ENCODE measurements at places on chromosomes 1 and 21.

DNA sequence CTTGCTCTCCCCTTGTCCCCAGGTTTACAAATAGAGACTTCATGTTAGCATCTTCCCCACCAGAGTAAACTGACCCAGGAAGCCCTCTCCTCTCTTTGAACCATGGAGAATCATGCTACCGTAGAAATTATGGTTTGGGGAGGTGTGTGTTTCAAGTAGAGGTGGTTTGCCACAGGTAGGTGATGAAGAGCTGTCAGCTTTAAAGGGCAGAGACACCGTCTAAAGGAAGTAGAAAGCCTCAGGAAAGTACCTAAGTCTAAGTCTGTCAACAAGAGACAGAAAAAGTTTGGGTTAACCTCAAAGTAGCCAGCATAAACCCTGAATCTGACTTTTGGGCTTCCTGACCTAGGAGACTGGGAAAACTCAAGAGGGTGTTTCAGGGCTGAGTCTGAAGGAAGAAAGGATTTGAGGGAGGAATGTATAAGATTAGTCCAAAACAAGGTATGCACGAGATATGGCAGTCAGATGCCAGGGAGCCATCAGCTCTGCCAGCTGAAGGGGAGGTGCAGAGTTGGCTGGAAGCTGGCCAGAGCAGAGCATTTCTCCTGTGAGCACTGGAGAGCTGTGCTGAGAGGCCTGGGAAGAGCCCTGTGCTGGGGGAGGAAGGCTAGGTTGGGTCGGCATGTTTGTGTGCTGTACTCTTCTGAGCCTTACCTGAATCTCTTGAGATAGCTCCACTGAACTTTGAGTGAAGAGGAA is 14.3 kb downstream of the ADAMTSL4 start:
- peak; percentile 17 for DNase-seq

DNA sequence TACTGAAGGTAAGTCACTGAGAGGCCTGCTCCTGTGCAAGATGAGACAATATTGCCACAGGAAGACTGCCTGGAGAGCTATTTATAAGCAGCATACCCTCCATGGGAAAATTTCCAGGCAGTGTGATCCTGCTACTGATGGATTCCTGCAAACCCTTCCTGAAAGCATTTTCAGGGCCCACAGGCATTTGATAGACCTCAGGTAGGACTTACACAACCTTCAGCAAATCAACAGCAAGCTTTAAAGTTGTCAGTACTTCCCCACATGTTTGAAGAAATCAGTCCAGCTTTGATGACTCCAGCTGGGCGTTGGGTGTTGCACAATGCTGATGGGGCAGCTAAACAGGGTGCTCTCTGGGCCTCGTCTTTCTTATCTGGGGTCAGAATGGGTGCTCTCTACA is 108.8 kb downstream of the PLXNA2 start:
- DNase-seq = no peak

- no peak for DNase-seq
These were observed 238.5 kb downstream of the LTN1 start for GRCh38 chr21:28754127-28754611.

GRCh38 chr1:61444288-61444687 is 280.7 kb downstream of the TM2D1 start:
- DNase-seq = no peak

DNA sequence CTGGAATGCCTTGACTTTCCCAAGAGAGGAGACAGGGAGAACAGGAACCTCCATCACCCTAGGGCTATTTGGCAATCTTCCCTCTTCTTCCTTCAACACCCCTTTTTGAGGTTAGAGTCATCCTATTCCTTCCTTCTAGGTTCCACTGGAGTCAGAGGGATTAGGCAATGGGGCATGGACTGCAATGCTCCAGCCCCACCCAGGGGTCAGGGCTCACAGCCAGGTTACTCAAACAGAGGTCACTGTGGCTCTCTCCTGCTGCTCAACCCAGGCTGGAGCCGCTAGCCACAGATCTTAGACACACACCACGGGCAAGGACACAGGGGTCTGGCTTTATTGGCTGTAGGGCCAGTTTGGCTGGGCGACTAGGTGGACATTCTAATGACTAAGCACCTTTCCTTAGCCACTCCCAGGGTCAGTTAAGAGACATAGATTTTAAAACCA is 145.5 kb upstream of the NRIP1 start:
- no peak for DNase-seq

DNA sequence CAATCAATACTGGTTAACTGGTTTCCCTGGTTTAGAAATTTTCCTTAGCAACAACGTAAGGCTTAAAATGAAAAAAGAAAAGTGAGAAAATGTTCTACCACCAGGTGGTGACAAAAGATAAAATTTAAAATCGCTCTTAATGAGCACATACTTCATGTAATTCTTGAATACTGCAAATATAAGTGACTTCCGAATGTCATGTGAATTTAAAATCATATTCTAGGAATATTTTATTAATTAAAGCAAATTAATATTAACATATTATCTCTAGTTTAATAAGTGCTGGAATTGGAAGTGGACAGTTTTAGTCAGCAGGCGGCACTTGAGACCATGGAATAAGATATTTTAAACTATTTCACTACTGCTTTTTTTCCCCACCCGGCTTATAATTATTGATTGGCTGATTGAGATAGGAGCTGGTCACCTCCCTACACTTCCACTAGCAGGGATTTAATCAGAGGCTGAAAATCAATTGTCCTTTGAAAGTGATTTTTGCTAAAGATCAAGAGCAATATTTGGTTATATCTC is 5.0 kb upstream of the ADAMTS1 start:
- DNase-seq = peak; percentile 11

- no peak for DNase-seq
These were observed 118.3 kb downstream of the PTPRU start for GRCh38 chr1:29354511-29355098.

DNA sequence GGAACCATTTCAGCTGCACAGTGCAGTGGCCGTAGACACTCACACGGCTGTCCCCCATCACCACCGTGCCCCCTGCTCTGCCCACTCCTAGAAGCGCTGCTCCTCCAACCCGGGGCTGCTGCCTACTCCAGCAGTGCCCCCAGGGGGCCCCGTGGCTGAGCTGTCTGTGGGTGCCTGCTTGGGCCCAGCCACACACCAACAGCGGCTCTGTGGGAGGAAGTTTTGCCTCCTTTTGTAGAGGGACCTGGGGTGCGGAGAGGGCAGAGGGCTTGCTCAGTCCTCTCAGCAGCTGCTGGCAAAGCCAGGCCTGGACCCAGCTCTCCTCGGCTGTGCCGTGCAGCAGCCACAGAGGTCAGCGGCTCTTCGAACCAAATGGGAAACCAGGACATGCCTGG is 11.4 kb upstream of the LRRC3 start:
- DNase-seq = no peak

DNA sequence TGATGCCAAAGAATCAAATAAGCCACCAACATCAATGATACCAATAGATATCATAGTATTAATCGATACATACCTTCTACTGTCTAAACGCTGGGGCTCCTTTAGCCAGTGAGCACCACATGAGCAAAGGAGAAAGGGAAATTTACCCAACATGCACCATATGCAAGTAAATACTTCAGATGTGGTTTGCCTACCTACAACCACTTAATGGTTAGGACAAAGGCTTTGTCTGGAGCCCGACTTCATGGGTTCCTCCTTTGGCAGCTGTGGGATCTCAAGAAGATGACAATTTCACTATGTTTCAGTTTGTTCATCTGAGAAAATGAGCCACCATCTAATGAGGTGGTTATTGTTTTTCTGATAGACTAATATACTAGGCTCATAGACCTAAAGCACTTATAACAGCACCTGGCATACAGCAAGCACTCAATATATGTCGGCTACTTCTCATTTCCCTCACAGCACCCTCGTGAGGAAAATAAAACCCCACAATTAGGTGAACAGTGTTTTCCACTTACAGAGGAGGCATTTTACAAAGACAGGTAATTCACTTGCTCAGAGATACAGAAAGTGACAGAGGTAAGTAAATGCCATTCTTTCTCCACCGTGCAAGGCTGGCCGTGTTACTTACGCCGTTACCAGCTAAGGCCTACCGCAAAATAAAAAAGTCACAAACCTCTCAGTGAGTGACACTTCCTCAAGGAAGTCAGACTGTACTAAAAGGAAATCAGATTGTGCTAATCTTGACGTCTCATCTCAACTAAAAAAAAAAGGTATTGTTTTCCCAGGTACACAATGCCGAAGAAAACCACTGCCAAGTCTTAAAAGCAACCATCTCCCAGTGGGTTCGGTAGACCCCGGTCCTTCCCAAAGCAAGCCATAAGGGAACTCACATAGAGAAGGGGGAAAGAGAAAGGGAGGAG is 1.6 kb downstream of the TTC13 start:
- DNase-seq = no peak

DNA sequence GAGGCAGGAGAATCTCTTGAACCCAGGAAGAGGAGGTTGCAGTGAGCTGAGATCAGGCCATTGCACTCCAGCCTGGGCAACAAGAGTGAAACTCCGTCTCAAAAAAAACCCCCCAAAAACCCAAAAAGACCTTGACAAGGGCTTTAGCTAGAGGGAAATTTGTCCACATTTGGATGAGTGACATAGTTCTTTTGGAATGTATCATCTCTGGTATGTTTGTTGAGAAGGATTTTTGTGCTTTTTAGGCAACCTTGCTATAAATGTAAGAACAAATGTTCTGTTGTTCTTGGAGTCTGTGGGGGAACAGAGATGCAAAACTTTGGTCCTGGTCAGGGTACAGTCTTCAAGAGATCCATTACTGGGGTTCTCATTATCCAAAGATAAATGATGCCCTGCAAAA is 28.9 kb downstream of the INAVA start:
- no peak for DNase-seq

DNA sequence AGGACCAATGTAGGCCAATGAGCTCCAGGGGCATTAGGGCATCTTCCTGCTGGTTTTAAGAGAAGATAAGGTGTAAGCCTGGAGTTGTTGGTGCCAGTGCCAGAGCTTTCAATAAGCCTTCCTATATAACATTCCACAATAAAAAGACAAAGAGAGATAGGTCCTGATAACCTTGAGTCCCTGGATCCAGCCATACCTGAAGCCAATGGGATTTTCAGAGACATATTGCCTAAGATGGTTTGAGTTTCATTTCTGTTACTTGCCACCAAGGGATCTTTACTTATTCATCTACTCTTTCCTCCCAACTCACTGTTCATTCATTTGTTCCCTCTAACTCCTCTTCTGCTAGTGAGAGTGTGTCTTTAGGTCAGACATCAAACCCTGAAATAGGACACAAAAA is 68.8 kb upstream of the CAPZB start:
- no peak for DNase-seq

DNA sequence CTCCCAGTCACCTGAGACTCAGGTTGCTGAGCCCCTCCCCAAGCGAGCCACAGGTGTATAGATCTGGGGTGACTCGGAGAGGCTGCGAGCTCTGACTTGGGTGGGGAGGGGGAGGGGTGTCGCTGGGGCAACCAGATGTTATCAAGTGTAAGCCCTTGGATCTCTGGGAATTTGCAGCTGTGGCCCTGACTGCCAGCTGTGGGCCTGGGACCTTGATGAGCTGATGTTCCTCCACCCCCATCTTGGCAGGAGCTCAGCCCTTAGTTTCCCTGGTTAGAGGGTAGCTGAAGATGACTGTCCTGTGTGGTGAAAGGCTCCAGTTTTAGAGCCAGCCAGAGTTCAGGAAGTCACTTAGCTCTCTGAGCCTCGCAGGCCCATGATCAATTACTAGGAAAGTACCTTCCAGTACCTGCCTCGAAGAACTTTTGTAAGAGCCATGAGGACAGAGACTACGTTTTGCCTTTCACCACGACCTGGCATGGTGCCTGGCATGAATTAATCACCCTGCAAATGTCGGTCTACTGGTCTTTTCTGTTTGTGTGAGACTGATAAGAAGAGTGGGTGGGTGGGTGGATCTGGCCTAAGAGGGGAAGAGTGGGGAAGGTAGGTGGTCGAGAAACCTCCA is 55.8 kb downstream of the YARS1 start:
- DNase-seq = no peak

- DNase-seq = no peak
These were observed 10.9 kb upstream of the CD101 start for GRCh38 chr1:116990612-116991151.

- DNase-seq = no peak
These were observed 13.6 kb downstream of the IGSF21 start for GRCh38 chr1:18121072-18121820.

GRCh38 chr1:181506563-181507353 is 23.4 kb downstream of the CACNA1E start:
- no peak for DNase-seq

DNA sequence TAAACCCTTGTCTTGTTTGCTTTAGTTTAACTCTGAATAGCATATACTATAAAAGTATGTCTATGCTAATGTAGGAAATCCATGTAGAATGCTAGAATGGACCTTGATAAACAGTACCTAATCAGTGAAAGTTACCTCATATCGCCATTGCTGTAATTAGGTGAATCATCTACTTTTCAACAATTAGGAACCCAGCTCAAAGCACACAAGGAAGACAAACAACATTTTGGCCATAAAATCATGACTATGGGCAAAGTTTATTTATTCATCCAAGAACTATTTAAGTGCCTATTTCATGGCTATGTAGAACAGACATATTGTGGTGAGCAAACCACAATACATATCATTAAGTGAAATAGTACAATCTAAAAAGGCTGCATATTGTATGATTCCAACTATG is 1043.2 kb downstream of the BRINP3 start:
- DNase-seq = no peak

- DNase-seq = peak; percentile 50
These were observed 50.8 kb downstream of the ACBD3 start for GRCh38 chr1:226135709-226136108.

GRCh38 chr1:89565521-89565920 is 40.9 kb downstream of the LRRC8B start:
- DNase-seq = no peak

DNA sequence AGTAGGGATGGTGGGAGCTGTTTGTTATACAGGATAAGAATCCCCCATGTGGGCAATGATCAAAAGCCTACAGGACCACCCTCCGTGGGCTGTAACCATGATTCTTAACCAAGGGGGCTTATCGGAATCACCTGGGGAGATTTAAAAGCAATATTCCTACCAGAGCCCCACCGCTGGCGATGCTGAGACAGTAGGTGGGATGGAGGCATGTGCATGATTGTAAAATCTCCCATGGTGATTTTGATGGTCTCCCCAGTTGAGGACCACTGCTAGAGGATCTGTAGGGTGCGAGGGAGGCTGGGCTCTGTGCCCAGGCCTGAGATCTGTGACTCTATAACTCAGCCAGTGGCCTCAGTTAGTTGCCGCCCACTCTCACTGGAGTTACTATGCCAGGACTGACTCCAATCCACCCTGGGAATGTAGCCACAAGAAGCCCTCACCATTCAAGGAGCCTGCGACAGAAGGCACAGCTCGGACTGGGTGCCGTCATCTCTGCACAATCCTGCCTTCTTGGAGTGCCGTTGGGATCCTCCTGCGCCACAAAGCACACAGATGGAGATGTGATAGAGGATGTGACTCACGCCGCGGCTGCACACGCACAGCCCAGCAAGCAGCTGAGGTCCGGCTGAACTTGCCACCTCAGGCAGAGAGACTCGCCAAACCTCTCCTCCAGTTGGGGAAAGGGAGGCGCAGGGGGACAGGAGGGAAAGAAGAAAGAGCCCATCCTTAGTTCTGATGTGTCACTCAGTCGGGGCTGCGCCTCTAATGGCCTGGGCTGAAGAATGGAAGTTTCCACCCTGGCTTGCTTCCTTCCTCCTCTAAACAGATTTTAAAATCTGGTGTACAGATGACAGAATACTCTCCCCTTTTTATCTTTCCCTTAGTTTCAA is 26.5 kb downstream of the AKNAD1 start:
- DNase-seq = no peak

- DNase-seq = no peak
These were observed 30.9 kb upstream of the SLC35D1 start for GRCh38 chr1:67084765-67085318.
